ENCODE measurements at places on chromosomes 3 and 15. TPM values are rescaled to one million over a fixed set of nuclear protein-coding genes. Genes with fewer than 3 reads are reported as not detected.

DVL3 gene
- 88.1 TPM for total RNA-seq

- no peak for DNase-seq
Measured at GRCh38 chr15:56931639-56932508, 13.4 kb downstream of the TCF12 start.

DNA sequence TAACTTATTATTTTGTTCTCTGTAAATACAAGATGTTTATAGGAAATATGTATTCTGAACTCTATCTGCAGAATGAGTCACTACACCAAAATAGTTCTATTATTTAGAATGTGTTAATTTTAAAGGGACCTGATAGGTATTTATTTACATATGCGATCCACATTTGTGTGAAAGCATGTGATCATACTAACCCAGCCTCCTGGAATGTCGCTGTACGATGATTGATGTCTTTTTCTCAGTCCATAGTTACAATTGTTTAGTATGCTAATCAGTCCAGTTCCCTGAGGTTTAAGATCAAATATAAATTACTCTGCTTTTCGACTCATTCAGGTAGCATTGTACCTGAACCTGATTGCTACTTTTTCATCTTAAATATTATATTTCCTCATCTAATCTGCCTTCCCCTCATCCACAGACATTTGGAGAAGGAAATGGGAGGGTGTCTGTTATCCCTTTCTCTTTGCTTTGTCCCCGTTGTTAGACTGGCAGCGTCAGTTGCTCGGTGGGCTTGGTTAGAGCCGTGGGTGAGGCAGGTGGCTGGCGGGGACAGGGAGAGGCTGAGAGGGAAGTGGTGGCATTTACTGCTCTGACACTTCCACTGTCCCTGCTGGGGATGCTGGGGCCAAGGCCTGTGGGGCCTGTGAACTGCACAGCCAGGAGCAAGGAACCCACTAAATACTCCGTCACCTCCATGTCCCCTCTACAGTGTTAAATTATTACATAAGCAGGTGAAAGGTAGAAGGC is 27.8 kb upstream of the NR2E3 start:
- no peak for DNase-seq

DNA sequence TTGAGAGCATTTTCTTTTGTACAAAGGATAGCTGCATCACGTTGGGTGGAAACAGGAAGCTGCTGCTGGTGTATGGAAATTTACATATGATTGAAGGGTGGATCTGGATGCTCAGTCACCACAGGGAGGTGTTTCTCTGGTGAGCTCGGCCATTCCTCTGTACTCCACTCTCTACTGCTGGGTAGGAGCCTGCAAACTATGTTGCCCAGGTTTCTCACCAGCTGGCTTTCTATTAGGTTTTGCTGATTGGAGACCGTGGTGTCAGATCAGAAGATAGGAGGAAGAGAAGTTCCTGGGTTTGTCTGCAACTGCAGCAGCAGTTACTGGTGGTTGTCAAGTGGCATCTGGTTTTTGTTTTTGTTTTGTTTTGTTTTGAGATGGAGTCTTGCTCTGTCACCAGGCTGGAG is 61.7 kb downstream of the TAMM41 start:
- no peak for DNase-seq

DNA sequence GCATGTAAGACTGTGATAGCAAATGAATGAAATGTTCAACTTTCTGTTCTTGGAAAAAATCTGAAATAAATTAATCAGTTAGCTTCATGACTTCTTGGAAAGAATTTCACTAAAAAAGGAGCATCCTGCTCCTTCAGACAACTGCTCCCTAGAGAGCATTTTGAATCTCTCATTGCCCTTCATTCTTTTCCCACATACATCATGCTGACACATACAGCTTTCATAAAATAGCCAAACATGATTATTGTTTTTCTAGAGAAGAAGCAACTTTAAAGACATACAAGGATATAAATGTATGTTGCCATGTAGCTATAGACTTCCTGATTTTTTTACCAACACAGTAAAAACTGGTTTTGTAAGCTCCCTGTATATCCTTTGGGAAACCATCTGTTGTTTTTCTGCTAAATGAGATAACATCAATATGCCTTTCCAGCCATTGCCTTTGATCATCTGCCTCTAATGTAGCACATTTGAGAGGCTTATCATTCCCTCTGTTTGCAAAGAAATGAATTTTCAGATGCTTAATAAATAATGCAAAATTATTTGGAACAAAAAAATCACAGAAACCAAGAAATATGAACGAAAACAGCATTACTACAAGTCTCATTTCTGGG is 248.2 kb upstream of the GPR149 start:
- DNase-seq: no peak

GRCh38 chr3:48848816-48849515 is 1.3 kb upstream of the PRKAR2A start:
- DNase-seq: peak; percentile 40

SLC22A13 gene
- total RNA-seq: 0.97 TPM

HRG gene
- not detected for total RNA-seq

DNA sequence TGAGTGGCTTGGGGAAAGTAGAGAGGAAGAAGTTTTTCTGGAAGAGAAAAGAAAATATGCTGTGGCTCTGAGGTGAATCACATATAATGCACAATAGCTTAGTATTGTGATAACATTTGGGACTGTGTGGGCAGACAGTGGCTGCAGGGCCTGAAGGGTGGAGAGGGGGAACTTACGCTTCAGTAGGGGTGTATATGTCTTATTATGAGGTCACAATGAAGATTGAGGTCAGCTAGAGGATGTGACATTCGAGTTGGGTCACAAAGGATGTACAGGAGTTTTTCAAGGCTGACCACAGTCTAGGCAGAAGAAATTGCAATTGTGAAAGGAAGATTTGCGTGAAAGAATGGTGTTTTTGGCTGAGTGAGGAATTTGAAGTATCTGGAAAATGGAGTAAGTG is 414.8 kb downstream of the LPP start:
- DNase-seq: no peak

GRCh38 chr15:47565949-47566348 is 151.4 kb upstream of the SEMA6D start:
- no peak for DNase-seq

DNA sequence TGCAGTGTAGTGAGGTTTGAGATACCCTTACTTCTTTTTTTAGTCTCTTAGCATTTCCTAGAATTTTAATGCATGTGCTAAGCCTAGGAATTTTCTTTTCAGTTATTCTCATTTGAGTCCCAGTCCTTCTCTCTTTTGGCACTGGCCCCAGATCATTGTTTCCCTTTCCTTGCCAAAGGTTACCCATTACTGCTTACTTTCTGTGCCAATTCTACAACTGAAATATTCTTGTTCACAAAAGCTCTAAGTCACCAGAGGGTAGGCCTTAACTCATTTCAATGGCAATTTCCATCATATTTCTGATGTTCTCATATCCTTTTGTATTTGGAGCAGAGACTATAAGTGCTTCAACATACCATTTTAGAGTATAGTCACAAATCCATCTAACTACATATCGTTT is 199.6 kb upstream of the CBLB start:
- DNase-seq: no peak

PP2D1 gene
- total RNA-seq: not detected

- no peak for DNase-seq
Measured at GRCh38 chr15:25987638-25988037, 124.5 kb upstream of the ATP10A start.

DNA sequence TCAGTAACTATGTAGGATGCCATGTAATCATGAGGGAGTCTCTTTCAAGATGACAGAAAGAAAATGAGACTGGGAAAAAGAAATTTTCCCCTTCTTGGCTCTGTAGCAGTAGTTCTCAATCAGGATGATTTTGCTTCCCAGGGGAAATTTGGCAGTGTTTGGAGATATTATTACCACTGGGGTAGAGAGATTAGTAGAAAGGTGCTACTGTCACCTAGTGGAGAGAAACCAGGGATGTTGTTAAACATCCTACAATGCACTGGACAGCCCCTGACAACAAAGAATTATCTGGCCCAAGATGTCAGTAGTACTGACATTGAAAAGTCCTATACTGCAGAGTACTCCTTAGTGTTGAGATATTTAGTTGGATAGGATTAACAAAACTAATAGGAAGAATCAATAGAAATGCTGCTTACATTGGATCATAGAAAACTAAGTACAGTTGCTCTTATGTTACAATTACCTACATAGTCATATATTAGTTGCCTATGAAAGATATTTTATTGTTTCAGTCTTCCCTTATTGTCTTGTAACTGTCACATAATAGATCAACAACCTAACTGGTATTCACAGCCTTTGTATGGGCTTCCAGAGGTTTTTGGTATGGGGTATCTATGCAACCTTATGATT is 433.3 kb downstream of the RAP2B start:
- DNase-seq: no peak

SPTBN5 gene
- 2.2 TPM for total RNA-seq

DNA sequence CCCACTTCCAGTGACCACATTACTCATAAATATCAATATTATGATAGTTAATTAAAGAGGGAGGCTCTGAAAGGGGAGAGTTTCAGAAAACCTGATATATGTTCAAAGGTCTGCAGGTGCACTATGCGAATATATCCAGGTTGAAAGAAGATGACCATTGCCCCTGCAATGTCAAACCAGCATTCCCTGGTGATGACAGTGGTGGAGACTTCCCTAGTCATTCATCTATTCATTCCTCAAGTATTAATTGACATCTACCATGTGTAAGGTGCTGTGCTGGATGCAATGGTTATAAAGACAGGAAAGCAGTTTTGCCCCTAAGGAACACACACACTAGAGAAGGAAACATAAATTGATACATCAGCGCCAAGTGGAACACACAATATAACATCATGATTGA is 588.3 kb upstream of the KCNMB2 start:
- no peak for DNase-seq

DNA sequence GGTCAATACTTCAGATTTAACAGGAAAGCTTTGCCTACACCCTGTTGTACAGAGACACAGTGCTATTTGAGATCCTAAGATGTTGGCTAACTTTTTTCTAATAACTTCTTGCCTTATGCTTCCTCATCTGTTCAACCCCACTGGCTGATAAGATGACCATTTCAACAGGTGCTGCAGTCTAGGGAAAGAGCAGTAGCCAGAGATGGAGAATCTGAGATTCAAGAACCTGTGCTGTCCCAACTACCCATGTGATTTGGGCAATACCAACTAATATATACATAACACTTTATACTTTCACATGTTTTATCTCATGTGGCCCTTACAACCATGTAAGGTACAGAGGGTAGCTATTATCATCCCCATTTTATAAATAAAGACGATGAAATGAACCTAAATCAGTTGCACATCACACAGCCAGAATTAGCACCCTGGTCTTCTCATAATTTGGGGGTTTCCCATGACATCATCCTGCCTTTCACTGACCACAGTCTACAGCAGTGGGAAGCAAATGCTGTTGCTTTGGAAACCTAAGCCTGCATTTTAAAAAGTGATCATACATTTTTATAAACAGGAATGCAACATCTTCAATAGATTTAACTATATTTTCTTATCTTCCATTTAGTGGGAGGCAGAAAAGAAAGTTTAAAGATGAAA is 9.7 kb downstream of the TTC23 start:
- DNase-seq: no peak

BFSP2 gene
- not detected for total RNA-seq

DNA sequence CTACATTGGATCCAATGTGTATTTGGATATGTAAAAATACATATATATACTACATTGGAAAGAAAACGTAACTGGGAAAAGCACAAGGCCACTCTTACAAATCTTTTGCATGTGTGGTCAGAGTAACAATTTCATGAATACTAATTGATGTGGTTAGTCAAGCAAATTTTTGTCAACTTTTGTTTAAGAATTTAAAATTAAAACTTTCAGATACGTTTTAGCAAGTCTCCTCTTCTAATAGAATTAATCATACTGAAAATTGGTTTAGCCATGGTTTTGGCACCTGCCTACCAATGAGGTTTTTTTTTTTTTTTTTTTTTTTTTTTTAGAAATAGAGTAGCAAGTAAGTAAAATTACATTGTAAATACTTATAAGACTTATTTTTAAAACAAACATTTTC is 153.0 kb upstream of the CGNL1 start:
- no peak for DNase-seq

DNA sequence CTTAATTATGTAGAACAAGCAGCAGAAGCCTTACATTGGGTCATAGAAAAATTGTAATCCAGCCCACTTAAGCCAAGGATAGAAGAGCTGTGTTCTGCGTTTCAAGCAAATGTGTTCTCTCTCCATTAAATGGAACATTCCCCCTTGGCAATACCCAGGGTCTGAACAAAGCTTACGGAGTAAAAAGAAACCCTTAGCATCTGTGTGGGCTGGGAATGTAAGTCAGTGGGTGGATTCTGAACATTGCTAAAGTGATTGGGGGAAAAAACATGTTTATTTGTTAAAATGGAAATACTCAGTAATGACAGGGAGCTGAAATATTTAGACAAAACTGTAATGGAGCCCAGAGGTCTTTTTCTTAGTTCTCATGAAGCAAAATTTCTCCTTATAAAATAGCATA is 147.4 kb downstream of the DUT start:
- DNase-seq: no peak

DNA sequence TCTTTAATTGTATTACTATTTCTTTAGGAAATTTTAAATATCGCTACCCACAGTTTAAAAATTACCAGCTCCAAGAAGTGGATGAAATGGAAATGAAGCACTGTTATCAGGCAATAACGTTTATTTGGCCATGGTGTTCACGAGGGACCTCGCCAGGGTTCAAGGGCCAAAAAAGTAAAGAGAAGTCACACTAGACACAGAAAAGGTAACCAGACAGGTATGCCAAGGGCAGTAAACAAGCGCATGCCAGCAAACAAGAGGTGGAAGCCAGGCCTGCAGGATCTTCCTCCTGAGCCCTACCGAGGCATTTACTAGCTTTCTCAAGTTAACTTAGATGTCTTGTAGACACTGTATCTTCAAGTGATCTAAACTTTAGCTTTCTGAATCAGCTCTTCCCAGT is 113.5 kb downstream of the PLD1 start:
- no peak for DNase-seq

GRCh38 chr15:34776606-34777105 is 18.7 kb downstream of the ACTC1 start:
- no peak for DNase-seq

- DNase-seq: no peak
Measured at GRCh38 chr3:181721046-181721875, 9.5 kb downstream of the SOX2 start.

GRCh38 chr3:101970905-101971304 is 121.6 kb downstream of the NFKBIZ start:
- no peak for DNase-seq

STAC gene
- not detected for total RNA-seq

HYKK gene
- total RNA-seq: 3.6 TPM

DNA sequence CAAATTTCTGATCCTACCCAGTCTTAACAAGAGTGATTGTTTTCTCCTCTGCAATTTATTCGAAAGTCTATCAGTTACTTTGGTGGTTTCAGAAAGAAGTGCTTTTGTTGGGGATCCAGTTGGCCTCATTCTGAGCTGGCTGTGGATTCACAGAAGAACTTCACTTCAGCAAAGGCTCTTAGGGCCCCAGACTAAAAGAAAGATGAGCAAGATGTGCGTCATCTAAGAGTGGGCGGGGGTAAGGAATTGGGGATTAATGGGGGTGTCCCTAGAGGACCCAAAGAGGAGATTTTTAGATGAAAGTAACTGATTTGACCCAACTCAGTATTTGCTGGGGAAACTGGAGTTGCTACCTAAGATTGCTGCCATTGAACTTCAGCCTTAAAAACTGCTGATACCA is 63.9 kb upstream of the TSEN2 start:
- no peak for DNase-seq

All from chondrocyte (in vitro differentiated cells).